Omental fat pad (tissue), 4 donors: ENCODE measurements at places on chromosomes 7 and 10.

DNA sequence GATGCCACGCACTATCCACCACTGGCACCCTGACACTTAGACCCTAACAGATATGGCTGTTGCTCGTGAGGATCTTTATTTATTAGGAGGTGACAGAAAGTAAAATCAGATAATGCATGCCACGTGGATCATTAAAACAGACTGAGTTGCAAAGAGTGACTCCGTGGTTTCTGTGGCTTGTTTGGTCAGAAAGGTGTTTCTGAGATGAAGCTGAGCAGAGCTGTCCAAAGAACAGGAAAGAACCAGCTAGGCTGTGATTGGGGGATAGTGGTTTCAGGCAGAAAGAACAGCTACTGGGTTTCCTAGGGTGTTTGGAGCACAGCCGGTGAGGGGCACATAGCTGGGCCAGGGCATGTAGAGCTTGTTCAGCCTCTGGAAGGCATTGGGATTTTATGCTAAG, 34.4 kb downstream of the CSGALNACT2 start:
- no peak for DNase-seq

GRCh38 chr10:114392112-114392835, 12.0 kb downstream of the AFAP1L2 start:
- no peak for DNase-seq

DNA sequence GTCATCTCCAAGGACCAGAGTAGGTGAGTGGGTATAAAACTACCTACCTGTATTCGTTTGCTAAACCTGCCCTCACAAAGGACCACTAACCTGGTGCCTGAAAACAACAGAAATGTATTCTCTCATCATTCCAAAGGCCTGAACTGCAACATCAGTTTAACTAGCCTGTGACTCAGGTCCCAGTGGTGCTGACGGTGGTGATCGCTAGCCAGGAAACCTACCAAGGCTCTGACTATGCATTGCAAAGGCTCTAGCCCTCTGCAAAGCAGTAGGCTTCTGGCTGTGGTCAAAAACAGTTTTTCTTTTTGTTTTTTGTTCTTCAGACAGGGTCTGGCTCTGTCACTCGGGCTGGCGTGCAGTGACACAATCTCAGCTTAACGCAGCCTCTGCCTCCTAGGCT, 107.5 kb downstream of the NPTX2 start:
- no peak for DNase-seq

DNA sequence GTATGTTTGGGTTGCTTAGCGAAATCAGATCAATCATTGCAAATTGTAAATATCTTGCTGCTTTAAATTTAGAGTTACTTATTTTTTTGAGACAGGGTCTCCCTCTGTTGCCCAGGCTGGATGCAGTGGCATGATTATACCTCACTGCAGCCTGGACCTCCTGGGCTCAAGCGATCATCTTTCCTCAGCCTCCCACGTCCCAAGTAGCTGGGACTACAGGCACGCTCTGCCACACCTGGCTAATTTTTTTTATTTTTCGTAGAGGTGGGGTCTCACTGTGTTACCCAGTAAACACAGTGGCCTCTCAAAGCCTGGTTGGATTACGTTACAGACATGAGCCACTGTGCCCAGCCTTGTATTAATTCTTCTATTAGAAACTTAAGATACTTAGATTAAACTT, 1.7 kb downstream of the VDAC2 start:
- DNase-seq: no peak

- DNase-seq: no peak
These were observed 631.7 kb downstream of the KCNMA1 start for GRCh38 chr10:77005871-77006270.

DNA sequence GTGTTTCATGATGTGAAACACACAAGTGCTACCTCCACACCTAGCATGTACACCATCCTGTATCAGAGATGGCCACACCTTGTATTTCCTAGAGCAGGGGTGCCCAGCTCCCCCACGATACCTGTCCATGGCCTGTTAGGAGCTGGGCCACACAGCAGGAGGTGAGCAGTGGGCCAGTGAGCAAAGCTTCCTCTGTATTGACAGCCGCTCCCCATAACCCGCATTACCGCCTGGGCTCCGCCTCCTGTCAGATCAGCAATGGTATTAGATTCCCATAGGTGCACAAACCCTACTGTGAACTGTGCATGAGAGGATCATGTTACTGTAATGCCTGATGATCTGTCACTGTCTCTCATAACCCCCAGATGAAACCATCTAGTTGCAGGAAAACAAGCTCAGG, 145.6 kb upstream of the RNF32 start:
- DNase-seq: no peak

- no peak for DNase-seq
These were observed 137.0 kb downstream of the STRA8 start for GRCh38 chr7:135370656-135371055.

DNA sequence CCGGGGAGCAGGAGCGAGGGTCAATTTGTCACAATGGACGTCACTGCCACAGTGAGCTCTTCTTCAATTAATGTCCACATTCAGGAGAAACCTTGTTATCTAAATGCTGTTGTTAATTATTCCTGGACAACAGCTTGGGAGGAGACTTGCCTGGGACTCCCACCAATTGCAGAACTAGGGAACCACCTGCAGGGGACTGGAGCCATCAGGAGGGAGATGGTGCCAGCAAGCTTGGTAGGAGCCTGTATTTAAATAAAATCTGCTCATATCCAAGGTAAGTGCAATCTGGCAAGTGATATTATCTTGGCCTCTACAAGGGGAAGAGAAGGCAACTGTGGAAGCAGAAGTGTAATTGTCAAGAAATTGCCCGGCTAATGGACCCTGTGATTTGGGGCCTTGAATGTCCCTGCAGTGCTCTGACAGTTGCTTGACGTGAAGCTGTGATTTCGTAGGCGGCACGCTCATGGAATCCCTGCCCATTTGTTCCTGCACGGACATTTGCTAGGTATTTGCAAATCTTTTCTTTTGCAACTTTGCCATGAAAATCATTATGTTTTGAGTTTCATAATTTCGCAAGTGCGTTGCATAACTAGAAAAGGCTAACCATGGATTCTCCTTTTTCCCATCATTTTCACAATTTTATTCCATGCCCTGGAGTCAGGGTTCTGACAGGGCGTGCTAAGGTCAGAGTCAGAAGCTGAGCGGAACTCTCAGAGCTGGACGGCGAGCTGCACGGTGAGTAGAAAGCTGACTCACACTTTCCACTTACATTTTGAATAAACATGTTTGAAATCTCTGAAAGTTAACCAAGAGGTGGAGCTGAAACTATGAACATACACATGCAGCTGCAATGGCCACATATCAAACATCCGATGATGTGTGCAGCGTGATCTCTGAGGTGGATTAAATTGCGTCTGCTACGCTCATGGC, 84.9 kb upstream of the TCERG1L start:
- no peak for DNase-seq

DNA sequence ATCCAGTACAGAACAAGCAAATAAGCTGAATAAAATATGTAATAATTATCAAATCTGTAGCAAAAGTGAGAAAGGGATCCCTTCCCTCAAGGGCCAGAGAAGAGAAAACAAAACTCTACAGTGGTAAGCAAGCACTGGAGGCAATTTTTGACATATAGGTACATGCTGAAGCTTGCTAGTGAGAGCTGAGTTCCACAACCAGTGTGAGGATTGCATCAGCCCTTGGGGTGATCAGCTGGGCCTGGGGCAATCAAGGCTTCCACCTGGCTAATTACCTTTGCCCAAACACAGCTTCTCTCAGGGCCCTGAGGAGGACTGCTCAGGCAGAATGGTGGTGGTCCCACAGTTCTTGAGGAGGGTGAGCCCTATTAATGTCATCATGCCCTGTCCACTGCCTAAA, 134.4 kb upstream of the DLX6 start:
- DNase-seq: no peak

DNA sequence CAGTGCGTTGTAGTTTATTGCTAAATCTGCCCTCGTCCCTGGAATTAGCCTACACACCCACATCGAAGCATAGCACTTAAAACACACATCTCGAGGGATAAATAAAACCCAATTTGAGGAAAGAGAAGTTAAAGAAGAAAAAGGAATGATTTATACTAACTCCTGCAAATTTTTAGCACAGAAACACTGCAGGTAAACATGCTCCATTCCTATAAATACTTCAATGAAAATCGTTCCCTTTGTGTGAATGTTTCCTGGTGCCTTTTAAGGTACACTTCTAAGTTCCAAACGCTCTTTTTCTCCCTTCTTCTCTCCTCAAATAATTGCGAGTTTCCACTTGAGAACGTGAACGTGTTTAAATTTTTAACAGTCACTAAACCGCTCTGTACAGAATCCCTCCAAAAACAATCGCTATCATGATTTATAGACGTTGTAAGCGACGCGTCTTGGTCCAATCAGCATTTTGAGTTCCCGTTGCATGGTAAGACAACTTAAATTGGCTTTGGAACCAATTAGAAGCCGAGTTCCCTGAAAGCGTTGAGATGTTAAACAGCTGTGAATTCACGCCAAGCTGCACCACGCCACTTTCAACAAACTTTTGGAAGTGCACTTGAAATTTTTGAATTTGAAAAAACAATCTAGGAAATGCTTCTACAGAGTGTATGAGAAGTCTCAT, 12.5 kb upstream of the EBLN1 start:
- DNase-seq: no peak

- no peak for DNase-seq
These were observed 118.2 kb downstream of the ANK3 start for GRCh38 chr10:60271319-60272040.

DNA sequence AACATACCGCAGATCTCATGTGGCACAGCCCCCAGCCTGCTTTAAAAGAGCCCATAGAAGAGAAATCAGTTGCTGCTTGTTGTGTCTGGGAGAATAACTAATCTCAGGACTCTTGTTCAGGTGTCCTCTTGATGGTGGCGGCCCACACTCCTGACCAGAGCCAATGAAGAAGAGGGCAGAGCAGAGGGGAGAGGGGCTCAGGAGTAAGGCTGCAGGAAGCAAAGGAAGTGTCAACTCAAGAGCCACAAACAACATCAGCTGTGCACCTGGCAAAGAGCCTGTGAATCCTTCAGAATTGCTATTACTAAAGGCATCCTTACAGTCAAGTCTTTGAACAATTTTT, 59.8 kb upstream of the PTN start:
- DNase-seq: no peak

GRCh38 chr7:35758421-35758820, 42.4 kb upstream of the SEPTIN7 start:
- no peak for DNase-seq

- no peak for DNase-seq
These were observed 354.1 kb downstream of the TNS3 start for GRCh38 chr7:47227762-47228177.

- DNase-seq: no peak
These were observed 1.4 kb downstream of the PDSS1 start for GRCh38 chr10:26698909-26699308.

- no peak for DNase-seq
These were observed 67.2 kb upstream of the POT1 start for GRCh38 chr7:124996778-124997177.

DNA sequence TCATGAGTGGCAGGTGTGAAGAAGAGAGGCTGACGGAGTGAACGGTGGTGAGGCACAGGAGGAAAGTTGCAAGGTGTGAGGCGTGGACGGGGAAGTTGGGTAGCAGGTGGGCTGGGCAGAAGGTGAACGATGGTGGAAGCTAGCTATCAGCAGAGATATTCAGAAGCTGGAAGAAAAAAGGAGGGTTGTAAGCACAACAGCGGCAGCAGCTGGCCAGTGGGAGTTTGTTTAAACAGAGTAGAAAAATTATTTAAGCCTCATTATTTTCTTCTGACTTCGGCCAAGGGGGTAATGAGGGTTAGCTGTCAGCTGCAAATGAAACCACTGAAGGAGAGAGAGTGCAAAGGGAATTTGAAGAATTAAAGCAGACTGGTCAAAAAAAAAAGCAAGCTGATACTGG, 62.1 kb upstream of the PRKAR2B start:
- DNase-seq: no peak

GRCh38 chr7:8305625-8306388, 43.8 kb upstream of the ICA1 start:
- DNase-seq: no peak

DNA sequence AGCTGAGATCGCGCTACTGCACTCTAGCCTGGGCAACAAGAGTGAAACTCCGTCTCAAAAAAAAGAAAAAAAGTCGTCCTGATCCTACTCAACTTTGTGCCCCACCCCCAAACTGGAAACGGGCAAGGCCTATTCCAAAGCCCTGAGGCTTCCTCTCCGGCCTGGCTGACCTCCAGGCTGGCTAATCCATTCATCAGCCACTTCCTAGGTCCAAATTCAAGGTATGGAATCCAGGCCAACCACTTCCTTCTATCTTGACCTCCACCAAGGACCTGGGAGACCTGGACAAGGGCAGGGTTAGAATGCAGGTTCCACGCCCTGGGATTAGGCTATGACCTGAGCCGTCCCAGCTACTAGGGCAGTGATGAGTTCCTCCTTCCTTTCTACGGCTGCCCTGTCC, 20.4 kb upstream of the EIF4H start:
- no peak for DNase-seq

DNA sequence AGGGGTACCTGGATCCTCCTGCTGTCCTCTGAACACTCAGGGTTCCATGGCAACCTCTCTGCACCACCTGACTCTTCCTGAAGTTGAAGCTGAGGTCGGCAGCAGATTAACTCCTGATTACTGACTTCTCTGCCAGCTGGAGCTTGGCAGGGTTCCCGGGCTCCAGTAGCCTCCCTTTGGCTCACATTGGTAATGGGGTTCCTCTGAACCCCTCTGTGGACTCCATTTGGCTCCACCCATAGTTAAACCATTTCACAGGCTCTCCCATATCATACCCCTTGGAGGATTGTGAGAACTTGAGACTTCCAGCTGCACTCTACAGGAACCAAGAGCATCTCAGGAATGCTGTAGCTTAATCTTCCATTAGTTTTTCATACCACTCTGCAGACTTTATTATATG, 292.5 kb downstream of the HDAC9 start:
- DNase-seq: no peak

DNA sequence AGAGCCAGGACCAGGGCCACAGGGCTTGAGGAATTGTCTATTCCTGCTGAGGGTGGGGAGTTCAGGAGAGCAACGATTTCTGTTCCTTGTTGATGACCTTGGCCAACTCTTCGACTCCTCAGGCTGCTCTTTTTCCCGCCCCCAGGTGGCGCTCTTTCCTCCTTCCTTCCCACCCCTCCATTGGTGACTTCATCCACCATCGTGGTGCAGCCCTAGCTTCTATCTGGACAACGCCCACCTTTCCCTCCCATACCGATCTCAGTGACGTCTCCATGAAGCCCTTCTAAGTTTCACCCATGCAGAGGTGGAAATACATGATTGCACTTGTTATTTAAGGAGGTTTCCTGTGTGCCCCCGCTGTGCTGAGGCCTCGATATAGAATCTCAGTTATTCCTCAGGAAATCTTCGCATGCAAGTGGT, 22.1 kb upstream of the CARD11 start:
- no peak for DNase-seq

GRCh38 chr7:82389876-82390275, 53.7 kb downstream of the CACNA2D1 start:
- DNase-seq: no peak

GRCh38 chr10:93138113-93138870, 64.6 kb downstream of the CYP26A1 start:
- no peak for DNase-seq
